ENCODE measurements at places on chromosomes 2 and 18. TPM values are rescaled to one million over a fixed set of nuclear protein-coding genes. Genes with fewer than 3 reads are reported as not detected.

Gene GCKR
- total RNA-seq: 0.24 TPM

Gene DCDC2C
- total RNA-seq: not detected

Gene RBM43
- total RNA-seq: 3.6 TPM

Gene REG1B
- total RNA-seq: not detected

Gene NEDD4L
- 9.4 TPM for total RNA-seq
